ENCODE measurements at places on chromosomes 2 and 18. TPM values are rescaled to one million over a fixed set of nuclear protein-coding genes. Genes with fewer than 3 reads are reported as not detected.

DNA sequence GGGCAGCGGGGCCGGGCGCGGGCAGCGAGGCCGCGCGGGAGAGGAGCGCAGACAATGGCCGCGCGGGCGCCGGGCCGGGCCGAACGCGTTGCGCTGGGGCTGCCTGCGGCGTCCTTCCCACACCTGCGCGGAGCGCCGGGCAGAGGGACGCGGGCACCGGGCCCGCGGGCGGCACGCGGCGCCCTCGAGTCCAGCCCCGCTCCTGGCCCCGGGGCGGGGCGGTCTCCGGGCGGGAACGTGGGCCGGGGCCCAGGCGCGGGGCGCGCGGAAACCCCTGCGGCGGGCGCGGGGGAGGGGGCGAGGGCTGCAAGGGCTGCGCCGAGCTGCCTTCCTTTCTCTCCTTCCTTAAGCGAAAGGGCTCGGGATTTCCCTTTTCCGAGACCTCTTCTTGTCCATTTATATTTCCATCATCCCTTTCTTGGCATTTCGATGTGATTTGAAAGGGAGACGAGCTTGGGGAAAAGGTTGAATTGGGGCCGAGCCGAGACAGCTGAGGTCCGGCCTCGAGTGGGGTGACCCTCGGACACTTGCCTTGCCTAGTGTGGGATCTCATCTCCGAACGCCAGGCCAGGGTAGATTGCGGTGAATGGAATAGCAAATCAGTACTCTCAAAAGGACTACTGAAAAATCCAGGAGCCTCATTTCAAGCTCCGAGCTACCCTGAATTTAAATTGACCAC is 676 bp downstream of the KLHL23 start:
- peak; percentile 39 for DNase-seq

DNA sequence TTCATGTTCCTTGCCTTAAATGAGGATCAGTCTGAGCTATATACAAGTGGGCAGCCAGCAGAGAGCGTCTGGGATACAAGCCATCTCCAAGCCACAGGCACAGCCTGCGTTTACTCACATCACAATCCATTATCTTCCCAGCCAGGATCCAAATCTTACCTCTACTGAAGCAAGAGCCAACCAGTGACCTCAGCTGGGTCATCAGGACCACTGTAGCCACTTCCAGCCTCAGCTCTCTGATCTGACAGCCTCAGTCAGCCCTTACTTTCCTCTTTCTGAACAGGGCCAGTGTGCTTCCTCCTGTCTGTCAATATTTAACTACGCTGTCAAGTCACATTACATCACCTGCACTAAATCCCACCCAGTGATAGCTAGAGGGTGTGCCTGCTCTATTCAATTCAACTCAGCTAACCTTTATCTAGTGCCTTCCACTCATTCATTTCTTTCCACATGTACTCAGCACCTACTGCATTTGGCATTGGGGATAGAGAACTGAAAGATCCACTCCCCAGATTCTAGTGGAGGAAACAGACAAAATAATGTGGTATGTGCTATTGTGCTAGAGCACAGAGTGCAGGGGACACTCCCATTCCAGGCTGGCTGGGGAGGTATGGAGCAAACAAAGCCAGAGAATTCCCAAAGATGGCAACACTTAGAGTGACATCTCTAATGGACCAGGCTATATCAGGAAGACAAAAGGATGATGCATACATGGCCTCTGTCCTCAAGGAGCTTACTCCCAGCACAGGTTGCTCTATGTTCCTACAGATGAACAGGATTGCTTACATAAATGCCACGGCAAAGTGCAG is 146.5 kb downstream of the NCKAP5 start:
- DNase-seq = no peak

DNA sequence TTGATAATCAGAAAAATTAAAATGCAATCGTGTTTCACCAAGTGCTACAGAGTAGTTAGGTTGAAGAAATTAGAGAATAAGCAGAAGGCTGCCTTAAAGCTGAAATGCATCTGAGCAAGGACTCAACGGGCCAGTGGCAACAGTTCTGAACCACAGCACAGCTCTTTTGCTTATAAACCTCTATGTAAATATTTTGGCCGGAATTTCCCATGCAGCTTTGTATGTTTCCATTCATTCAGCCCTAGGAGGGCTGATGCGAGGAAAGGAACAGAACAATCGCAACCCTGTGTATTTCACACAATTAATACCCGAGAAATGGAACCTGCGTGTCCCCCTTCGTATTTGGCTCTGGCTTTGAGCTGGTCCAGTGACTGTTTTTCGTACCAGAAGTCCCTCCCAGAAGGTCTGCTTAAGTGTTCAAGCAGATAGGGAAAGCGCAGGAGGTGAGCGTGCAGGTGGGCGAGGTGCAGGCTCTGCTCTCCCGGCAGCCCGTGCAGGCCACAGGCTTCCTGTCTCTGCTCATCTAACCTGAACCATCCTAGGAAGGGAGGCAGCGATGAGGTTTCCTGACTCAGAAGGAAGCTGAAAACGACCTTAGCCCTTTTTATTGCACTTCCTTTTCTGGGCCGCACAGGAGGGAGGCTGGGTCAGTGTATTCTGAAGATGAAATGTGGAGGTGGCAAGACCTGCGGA is 67.3 kb downstream of the ASB1 start:
- DNase-seq = peak; percentile 69

DNA sequence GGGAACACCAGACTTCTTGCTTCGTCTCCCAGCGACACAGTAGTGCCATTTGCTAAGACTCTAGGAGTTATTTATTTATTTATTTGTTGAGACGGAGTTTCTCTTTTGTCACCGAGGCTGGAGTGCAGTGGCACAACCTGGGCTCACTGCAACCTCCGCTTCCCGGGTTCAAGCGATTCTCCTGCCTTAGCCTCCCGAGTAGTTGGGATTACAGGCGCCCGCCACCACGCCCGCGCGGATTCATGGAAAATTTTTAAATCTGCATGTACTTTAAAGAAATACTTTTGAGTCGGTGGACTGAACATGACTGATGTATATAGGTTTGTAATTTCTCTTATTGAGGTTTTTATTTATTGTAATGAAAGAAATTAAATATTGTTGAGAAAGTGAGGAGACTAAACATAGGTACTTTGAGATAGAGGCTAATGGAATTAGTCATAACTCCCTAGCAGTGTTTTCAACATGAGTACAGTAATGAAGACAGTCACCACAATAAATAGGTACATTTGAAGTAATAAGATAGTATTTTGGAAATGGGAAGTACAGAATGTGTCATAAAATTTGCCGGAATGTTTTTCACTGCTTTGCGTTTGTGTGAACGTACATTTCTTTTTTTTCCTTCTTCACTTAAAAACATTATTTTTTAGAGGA is 983 bp downstream of the MTX2 start:
- DNase-seq = no peak

- DNase-seq = no peak
These were observed 1.5 kb downstream of the GPC1 start for GRCh38 chr2:240436683-240437550.

- DNase-seq = peak; percentile 39
These were observed 8.8 kb downstream of the COLEC11 start for GRCh38 chr2:3603536-3604206.

DNA sequence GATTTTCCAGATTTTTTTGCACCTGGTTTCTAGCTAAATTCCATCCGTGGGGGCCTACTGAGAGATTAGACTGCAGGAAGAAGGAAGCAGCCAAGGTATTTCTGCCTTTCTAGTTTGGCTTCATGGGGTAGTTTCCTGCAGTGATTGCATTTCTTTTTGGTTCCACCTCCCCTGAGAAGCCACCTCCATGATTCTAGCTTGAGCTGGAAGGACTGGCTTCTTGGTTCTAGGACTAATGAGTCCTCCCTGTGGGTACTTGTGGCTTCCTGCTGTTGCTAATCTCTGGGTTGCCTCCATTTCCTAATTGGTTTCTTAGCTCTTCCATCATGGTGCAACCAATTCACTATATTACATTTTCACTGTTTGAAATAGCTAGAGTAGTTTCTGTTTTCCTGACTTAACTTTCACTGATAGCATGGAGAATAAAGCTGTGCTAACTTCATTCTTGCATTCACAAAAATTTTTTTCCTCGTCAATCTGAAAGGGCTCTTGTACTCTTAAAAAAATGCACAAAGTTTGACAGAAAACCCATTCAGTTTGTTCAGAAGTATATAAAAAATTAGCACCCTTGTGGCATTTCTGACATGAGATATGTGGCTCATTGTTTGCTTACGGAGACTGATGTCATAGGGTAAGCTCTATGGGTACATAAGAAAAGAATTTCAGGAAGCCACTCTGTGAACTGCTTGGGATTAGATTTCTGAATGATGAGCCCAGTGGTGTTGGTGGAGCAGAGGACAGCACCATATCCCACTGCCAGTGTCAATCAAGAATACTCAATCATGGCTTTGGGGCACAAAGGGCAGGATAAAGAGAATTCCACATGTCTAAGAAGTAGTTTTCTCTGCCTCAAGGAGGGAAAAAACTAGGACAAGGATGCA is 242.8 kb upstream of the RBMS1 start:
- no peak for DNase-seq

- DNase-seq = peak; percentile 68
These were observed 45.2 kb downstream of the PCBP1 start for GRCh38 chr2:70132244-70133126.

DNA sequence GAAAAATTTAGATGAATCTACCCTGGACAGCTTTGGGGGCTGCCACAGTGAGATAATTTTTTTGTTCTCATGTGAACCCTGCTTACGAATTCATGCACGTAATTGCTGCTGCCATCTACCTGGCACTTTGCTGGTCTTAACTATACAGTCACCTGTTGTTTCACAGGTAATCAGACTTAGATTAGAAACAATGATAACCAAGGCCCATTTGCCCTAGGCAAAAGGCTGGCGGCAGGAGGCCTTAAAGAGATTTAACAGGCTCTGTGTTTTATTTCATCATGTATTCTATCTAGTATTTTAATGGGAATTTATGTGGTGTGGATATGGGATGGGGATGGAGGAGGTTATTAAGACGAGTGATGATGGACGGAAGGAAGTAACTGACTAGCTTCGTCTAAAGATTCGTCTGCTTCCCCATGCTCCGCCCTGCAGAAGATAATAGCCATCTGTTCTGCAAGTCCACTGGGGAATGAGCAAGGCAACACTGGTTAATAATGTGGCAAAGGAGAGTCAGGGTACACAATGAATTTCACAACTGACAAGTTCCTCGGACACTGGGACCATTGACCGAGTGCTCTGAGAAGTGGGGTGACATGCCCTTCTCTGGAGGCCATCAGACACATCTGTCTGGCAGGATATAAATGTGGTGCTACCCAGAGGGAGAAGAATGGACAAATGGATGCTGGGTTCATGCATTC is 291.8 kb upstream of the TNP1 start:
- no peak for DNase-seq

DNA sequence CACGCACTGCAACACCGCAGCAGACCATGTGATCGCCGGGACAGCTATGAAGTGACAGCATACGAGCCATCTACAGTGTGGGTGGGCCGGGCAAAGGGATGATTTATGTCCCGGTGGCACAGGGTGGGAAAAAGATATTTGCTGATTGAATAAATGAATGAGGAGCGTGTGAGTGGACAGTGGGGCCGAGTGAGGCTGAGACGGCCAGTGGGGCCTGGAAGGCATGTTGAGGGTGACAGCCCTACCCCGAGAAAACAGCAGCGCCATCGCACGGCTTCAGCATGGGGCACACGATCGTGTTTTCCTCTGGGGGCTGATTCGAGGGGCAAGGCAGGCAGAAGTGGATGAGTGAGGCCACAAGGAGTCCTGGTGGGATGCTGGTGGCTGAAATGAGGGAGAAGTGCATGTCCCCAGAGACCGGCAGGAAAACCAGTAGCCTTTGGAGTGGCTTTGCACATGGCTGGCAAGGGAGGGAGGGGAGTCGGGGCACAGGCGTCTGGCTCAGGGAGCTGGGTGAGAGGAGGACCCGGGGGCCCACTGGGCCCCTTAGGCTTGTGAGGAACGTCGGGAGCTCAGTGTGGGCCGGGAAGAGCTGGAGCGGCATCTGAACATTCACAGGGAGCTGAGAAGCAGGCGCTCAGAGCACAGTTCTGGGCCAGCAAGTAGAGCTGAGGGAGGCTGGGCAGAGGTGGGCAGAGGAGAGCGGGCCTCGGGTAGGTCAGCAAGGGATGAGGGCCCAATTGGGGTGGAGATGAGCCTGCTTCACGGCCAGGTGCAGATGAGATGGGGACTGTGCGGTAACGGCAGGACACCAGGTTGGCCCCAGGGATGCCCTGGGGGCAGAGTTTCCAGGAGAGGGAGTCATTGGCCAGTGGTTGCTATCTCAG is 32.1 kb upstream of the MAL start:
- no peak for DNase-seq

DNA sequence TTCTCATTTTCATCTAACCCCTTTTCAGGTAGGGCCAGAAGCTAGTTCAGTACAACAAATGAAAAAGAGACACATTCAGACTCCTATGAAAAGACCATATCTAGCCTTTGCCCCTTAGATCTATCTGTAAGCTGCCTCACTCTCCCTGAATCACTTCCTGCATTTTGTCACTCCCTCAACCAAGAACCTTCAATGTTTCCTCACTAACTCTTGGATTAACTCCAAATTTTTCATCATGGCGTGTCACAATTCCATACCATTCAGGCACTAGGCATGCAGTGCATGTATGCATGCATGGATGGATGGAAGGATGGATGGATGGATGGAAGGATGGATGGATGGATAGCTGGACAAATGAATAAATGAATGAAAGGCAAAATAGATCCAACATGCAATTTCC is 356.9 kb downstream of the TNS1 start:
- DNase-seq = no peak

DNA sequence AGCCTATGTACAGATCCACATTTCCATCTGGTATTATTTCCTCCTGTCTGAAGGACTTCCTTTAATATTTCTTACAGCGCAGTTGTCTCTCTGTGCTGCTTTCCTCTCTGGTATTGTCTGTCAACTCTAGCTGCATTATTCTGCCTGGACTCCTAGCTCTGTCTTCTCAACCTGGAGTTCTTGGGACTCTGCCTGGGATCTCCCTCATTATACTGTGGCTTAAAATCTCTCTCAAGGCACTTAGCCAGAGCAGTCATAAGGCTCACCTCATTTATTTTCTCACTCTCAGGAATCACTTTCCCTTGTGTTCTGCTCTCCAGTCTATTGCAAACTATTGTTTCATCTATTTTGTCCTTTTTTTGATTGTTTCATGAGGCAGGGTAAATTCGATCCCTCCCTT is 850.4 kb downstream of the ERBB4 start:
- no peak for DNase-seq

Gene AQP12B
- not detected for total RNA-seq

Gene PAX3
- not detected for total RNA-seq

Gene RESP18
- not detected for total RNA-seq

Gene CPO
- total RNA-seq = not detected

Gene ERMN
- total RNA-seq = 3.7 TPM

Gene ACADL
- total RNA-seq = not detected

Gene MOGAT1
- total RNA-seq = not detected
